Suppressor macrophage treated with lipopolysaccharide for 4 hours (primary cell): ENCODE measurements at places on chromosomes 4 and X.

GRCh38 chr4:158013858-158014257 lies 159.0 kb downstream of the GASK1B start:
- no peak for DNase-seq

DNA sequence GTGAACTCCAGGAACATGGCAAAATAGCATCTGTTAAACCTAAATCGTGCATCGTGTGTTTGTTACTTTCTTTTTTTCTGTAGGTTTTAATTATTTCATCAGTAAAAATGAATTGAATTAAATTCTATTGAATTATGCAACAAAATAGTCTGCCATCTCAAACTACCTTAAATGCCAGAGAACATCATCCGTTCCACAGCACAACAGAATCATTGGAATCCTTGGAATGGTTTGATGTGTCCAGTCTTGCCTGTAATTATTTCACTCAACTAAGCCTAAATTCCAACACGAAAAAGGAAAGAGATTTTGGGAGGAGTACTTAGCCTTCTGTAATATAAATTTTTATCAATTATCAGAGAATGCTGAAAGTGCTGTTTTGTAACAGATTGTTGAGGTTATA lies 17.1 kb upstream of the SLC7A11 start:
- DNase-seq = no peak

GRCh38 chrX:106752101-106752678 lies 25.7 kb downstream of the RNF128 start:
- no peak for DNase-seq

GRCh38 chr4:184476695-184477094 lies 2.3 kb upstream of the IRF2 start:
- DNase-seq = peak; percentile 58

DNA sequence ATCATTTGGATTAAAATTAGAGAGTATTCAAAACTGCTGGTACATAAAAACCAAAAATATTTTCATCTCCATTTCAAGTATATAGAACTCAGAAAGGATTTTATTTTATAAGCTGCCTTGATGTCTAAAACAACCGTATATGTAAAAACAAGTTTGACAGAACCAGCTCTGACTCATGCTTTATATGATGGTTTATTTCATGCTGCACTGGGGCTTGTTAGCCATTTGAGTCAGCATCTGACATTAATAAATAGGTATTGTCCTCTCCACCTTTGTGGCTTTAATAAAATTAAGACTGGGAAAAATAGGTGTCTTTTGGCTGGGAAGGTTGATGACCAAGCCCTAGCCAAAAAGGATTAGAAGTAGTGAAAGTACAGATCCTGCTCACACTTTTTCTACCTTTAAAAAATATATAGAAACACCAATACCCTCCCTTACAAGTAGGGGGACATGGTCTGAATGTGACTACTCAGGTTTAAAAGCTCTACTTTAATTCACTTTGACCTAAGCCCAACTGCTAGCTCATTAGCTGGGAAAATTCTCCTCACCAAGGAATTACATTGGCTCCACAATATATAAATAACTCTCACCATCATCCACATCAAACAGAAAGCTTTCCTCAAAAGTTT lies 228.1 kb downstream of the ADAMTS3 start:
- DNase-seq = no peak

GRCh38 chr4:182297659-182298058 lies 54.5 kb downstream of the TENM3 start:
- no peak for DNase-seq

- no peak for DNase-seq
Observed at GRCh38 chr4:114312338-114312737, 286.3 kb upstream of the UGT8 start.

DNA sequence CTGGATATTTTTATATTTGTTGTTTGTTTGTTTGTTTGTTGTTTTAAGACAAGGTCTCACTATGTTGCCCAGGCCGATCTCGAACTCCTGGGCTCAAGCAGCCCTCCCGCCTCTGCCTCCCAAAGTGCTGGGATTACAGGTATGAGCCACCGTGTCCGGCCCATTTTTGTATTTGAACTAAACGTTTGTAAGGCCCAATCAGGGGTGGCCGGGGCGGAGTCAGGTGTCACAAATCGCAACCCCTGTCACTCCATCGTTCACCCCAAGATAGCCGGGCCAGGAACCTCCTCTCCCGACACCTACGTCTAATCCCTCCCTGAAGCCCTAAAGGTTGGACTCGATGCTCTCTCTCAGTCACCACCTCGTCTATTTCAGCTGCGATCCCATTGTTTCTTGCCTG lies 722 bp upstream of the EFHC2 start:
- no peak for DNase-seq

GRCh38 chr4:53786632-53787031 lies 195.3 kb upstream of the LNX1 start:
- DNase-seq = no peak

DNA sequence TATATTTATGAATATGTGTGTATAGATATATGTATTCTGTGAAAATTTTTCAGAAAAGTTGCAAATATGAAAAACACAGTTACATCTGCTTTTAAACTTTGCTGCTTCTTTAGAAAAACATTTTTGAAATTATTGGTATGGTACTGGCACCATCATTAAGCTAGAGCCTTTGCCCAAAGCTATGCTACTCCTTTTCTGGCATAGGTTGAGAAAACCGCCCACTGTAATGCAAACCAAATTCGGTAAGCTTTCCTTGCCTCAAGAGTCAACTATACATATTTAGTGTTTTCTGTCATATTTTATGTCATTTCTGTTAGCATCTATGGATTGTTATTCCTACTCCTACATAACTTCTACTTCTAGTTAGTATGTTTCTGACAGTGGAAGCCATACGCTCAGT lies 50.7 kb downstream of the ANTXR2 start:
- no peak for DNase-seq
